ENCODE measurements at places on chromosomes 7 and 10.

DNA sequence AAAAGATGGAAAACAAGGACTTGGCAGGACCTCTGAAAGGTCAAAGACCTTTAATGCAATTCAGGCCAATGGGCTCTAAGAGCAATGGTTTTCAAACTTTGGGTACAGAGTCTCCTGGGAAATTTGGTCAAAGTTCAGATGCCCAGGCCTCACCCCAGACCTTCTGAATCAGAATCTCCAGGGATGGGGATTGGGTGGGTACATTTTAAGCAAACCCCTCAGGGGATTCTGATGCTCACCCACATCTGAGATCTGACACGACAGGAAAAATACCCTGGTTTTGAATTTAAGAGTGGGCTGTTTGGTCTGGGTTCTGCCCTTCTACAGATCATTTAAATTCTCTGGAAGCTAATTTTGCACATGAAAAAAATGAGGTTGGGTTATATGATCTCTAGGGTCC lies 214.8 kb upstream of the PLXNA4 start:
- DNase-seq = no peak

GRCh38 chr7:98369726-98370125 lies 31.2 kb downstream of the BAIAP2L1 start:
- DNase-seq = no peak

DNA sequence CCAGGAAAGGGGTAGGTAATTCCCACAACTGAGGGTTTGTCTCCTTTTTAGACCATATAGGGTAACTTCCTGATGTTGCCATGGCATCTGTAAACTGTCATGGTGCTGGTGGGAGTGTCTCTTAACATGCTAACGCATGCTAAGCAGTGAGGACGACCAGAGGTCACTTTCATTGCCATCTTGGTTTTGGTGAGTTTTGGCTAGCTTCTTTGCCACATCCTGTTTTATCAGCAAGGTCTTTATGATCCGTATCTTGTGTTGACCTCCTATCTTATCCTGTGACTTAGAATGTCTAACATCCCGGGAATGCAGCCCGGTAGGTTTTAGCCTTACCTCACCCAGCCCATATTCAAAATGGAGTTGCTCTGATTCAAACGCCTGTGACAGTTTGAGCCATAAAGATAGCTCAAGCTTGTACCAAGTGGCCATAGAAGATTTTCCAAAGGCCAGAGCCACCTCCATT lies 176.0 kb upstream of the NAMPT start:
- DNase-seq = no peak

DNA sequence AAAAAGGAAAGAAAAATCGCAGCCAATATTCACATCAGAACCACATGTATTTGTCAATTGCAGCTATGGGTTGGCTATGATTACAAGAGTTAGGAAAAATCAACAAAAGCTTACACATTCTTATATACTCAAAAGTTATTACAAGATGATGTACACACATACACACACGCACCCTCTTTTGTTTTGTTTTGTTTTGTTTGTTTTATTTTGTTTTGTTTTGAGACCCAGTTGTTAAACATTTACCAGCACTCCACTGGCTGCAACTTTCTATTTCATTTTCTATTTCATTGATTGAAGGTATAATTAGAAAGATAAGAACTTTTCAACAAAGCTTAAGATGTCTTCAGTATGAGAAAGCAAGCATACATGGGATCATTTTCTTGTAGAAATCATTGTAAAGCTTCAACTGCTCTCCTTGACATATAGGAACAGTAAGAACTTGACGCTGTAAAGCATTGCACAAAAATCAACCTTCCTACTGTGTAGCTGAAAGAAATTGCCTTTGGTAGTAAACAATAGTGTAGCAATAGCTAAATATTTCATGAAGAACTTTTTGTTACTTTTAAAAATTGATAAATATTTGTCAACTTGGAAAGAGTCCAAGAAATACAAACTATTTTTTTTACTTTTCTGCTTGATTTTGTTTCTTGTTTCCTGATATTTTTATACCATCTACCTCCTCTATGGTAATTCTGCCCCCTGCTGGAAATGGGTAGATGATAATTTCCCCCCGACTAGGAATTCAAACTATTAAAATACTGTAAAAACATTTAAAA lies 205.9 kb downstream of the MBL2 start:
- DNase-seq = no peak

DNA sequence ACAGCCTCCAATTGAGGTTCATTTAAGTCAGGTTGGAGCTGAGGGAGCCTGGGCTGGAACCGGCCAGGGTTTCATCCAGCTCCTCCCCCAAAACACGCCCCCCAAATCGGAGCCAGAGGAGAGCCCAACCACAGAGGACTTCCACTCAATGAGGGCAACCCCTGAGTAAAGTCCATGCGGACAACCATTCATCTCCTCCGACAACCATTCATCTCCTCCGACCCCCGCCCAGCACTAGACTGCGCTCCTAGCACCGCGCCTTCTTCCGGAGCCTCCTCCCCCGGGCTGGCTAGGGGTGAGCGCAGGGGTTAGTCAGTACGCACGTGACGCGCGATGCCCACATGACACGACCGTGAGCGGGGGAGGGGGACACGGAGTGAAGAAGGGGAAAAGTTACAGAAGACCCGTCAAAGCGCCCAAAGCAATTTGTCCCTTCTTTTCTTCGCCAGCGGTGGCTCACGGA lies 1.4 kb downstream of the MAGI2 start:
- peak; percentile 43 for DNase-seq

GRCh38 chr7:152189061-152189460 lies 163.6 kb downstream of the GALNT11 start:
- DNase-seq = no peak

DNA sequence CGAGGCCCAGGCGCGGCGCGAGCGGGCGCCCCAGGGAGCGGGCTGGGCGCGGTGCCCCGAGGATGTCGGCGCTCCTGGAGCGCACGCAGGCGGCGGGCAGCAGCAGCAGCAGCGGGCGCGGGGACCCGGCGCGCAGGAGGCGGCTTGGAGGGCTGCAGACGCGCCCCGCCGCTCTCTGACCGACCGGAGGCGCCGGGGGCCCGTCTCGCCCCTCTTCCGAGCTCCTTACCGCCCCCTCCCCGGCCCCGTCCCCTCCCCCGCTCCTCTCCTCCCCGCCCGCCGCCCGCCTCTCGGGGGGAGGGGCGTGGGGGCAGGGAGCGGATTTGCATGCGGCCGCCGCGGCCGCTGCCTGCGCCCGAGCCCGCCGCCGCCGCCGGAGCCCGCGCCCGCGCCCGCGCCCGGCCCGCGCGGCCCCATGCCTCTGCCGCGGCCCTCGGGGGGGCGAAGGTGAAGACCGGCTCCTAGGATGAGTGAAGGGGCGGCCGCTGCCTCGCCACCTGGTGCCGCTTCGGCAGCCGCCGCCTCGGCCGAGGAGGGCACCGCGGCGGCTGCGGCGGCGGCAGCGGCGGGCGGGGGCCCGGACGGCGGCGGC lies at the start of gene NRG3:
Gene NRG3, plus strand, starts transcription at position 320 of the 592 bp plus-strand sequence.
- no peak for DNase-seq

DNA sequence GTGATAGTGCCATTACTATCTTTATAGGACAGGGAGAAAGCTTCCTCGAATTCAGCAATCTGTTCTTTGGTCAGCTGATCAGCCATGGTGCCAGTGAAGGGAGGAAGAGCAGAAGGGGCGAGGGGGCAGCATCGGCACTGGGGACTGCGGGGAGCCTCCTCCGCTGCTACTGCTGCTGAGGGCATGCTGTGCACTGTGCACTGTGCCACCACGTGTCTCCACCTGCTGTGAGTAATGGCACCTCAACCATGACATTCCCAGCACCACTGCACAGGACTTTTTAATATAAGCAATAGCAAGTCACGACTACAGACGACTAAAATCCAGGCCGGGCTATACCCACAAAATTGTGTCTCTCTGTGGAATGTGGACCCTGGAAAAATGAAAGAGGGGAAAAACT lies 105.0 kb upstream of the LANCL2 start:
- DNase-seq = no peak

GRCh38 chr7:6479067-6479466 lies 31.3 kb upstream of the DAGLB start:
- no peak for DNase-seq

- DNase-seq = no peak
These were observed 173.2 kb downstream of the TNS3 start for GRCh38 chr7:47408675-47409074.

- no peak for DNase-seq
These were observed 51.8 kb upstream of the FAM133B start for GRCh38 chr7:92641921-92642511.

GRCh38 chr7:30511973-30512662 lies 7.5 kb upstream of the GGCT start:
- DNase-seq = no peak

- no peak for DNase-seq
These were observed 31.6 kb downstream of the RHEB start for GRCh38 chr7:151488096-151488495.

- DNase-seq = no peak
These were observed 384.5 kb downstream of the KCNMA1 start for GRCh38 chr10:77253147-77253545.

DNA sequence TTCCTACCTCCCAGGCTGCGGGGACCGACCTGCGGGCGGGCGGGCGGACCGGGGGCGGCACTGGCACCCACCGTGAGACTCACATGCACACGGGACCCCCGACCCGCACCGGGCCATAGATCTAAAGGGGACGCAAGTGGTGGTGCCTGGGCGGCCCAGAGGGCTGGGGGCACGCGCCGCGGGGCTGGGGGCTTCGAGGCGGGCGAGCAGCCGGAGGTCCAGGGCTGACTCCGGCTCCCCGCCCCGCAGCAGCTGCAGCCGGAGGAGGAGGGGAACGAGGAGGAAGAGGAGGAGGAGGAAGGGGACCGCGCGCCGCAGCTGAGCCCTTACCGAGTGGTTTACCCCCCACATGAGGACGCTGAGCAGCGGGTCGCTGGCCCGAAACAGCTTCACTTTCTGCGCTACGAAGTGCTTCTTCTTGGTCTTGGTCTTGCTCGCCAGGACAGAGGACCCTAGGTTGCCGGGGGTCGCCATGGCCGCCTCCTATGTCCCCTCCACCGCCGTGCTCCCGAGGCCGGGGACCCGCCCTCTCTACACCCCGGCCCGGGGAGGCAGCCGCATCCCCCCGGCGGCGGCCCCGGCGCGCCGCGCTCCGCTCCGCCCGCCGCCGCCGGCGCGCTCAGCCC lies 412 bp downstream of the PIP4K2A start:
- DNase-seq = no peak

GRCh38 chr7:95596198-95597063 lies at the start of gene PDK4:
PDK4 (minus strand) TSS chr7:95596516; CDS start chr7:95596293, 223 bp downstream.
- peak; percentile 36 for DNase-seq

DNA sequence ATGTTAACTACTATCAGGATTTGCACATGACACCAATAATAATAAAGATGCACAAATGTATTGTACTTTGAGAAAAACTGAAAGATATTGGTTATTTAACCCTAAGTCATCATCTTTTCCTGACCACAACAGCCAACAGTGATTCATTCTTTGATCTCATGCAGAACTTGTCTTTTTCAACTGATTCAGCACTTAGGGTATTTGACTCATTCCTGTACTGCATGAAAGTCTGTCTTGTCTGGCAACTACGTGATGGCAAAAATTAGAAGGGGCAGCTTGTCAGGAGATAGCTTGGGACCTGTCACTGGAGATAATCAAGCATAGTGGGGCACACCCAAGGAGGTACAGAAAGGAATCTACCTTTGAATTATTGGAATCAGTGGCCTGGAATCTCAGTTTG lies 77.8 kb upstream of the LRRC17 start:
- no peak for DNase-seq

DNA sequence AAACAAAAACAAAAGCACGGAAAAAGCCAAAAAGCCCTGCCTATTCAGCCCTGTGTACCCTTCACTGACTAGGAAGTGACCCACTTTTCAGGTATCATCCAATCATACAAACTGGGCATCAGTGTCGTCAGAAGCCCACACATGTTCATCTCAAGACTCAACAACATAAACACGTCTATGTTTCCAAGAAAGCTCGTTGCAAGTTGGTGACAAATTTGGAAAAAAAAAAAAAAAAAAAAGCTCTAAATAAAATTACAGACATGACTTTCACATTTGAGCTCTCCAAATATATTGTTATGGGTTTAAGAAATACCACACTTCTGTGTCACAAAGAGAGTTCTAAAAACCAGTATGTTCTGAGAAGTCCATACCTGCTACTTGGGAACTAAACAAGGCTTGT lies 204.7 kb upstream of the KLF14 start:
- no peak for DNase-seq

- no peak for DNase-seq
These were observed 213.5 kb upstream of the ZNF32 start for GRCh38 chr10:43861966-43862751.

DNA sequence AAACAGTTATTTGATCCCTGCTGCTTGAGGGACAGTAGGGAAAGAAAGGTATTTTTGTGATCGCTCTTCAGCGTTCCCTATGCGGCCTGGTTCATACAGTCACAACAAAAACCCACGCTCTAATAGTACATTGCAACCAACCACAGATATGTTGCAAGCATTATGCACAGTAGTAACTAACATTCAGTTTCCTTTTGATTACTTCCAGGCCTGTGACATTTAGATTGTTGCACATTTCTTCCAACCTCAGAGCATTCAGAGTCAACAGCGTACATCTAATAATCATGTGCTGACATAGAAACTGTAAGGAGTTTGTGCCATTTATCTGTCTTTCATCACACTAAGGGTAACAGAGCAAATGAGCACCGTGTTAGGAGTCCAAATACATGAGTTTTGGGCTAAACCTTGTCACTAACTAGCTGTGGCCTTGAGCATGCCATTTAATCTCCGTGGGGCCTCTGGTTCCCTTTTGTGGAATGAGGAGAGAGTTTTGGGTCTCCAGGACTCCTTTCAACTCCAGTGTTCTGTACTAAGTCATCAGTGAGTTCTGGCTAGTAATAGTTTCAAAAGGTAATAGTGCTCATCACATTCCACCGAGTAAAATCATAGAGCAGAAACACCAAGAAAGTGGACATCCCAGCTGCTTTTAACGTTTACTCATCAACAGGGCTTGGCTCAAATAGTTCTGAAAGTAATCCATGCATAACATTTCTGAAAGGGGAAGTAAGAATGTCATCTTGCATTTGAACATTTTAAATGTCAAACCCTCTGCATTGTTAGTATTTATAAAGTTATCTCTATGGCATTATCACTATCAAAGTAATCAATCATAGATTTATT lies 99.0 kb upstream of the FZD1 start:
- DNase-seq = no peak

- peak; percentile 94 for DNase-seq
These were observed at the start of gene MTURN for GRCh38 chr7:30134611-30135300. MTURN (plus strand) TSS chr7:30134986; CDS start chr7:30135137, 151 bp downstream.

DNA sequence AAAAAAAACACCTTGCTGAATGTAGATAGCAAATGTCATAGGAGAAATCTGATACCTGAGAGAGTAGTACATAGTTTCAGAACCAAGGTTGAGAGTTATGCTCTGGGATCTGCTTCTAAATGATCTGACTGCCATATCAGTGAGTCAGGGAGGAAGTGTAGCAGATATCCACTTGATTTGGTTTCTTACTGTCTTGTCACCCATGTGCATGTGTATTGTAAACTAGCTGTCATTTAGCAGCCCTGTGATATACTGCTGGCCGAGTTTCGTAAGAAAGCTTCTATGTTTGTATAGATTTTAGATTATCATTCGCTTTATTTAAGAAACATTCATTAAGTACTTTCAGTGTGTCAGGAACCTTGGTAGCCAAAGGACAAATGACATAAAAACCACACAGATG lies 42.0 kb downstream of the SP4 start:
- DNase-seq = no peak

Data from NCI-H774 (cell line).